NCI-H1092 (cell line): ENCODE measurements at places on chromosomes 7 and 10.
A peak's percentile ranks its signal among the peaks of the same experiment; 100 is the strongest.

DNA sequence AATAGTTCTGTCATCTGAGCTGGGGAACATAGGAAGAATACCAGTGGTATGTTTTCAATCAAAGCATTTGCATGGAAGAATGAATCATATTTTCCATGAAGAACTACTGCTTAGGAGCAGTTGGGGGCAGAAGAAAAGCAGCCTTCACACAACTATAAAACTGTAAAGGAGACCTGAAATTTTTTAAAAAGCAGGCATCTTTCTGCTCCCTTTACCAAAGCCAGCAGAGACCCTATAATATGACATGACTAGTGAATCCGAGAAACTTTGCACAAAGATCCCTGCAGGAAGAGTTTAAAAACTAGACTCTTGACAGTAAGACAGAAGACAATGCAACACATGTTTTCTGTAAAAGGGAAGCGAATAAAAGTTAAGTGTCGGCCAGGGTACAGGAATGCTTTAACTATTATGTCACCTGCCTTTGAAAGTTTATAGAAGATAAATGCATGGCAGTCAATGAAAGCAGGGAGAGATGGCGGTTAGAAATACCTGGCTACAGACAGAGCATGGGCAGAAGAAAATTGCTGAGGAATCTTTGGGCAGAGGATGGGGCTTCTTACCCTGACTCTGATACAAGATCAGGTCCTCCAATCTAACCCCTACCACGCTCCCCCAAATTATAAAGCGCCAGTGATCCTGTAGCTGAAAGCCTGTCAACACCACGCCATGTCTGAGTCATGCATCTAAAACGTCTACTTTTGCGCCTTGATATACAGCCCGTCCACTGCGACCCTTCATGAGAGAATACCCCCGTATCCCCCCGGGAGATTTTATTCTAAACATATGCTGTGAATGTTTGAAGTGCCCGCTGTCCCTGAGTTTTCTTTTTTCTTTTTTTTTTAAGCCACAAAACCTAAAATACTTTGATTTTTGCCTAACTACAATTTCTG, 93.1 kb downstream of the GLI3 start:
- no peak for DNase-seq

GRCh38 chr7:127809261-127809702, 157.3 kb downstream of the SND1 start:
- no peak for DNase-seq

- peak; percentile 65 for DNase-seq
These were observed at the start of gene FGFR2 for GRCh38 chr10:121598263-121599249. Gene FGFR2 (minus strand): TSS chr10:121598444. CDS start chr10:121593817, 4,627 bp downstream.

GRCh38 chr10:115043719-115044118, 49.4 kb upstream of the ATRNL1 start:
- no peak for DNase-seq

GRCh38 chr7:47710201-47710935, 128.5 kb upstream of the TNS3 start:
- DNase-seq = no peak

DNA sequence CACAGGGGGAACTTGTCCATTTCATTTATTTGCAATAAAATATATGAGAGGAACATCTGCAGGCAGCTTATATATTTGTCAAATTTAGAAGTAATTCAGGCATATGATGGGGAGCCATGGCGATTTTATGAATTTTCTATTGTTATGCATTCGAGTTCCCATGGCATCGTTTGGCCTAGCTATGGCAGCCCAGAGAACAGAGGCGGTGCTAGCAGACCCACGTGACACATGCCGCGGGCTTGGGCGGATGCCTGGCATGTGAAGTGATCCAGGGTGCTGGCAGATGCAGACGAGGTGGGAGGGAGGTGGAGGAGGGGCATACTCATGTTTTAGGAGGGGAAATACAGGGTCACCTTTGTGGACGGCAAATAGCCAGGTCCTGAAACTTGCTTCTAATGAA, 560.0 kb upstream of the GALNT17 start:
- DNase-seq = no peak

GRCh38 chr10:78330884-78331283, 297.2 kb downstream of the RPS24 start:
- no peak for DNase-seq

DNA sequence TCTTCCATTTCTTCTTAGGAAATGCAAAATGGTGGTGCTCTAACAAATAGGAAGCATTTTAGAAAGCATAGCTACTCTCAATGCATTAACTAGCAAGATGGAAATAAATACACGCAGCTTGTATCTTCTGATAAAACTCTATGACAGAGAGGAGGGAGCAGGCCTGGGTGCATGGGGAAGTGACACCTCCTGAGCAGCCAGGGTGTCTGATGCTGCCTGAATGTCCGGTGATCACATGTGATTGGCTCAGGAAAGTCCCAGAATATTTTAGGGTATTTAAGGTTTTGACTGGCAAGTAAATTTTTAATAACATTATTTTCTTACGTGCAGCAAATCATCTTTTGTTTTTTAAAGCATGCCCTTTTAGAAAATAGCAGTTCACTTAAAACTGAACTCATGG, 261.0 kb upstream of the KLF6 start:
- no peak for DNase-seq

DNA sequence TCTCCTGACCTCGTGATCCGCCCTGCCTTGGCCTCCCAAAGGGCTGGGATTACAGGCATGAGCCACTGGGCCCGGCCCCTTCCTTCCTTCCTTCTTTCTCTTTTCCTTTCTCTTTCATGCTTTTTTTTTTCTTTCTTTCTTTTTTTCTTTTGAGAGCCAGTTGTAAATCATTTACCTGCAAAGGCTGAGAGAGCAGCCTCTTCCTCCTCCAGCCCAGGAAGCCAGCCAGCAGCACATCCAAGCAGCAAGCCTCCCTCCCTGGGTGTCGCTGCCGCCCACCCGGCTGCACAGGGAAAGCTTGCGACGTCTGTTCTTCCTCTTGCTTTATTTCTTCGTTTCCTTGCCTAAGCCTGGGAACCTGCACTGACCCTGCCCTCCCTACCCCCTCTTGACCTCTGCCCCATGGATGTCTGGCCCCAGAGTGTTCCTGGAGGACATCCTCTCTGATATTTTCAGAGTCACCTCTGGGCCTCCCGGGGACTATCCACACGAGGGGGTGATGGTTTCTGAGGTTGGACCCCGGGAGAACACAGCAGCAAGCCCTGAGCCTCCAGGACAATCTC, 62.8 kb upstream of the MYL10 start:
- no peak for DNase-seq

- no peak for DNase-seq
These were observed 105.0 kb downstream of the ZNF248 start for GRCh38 chr10:37752334-37752875.

DNA sequence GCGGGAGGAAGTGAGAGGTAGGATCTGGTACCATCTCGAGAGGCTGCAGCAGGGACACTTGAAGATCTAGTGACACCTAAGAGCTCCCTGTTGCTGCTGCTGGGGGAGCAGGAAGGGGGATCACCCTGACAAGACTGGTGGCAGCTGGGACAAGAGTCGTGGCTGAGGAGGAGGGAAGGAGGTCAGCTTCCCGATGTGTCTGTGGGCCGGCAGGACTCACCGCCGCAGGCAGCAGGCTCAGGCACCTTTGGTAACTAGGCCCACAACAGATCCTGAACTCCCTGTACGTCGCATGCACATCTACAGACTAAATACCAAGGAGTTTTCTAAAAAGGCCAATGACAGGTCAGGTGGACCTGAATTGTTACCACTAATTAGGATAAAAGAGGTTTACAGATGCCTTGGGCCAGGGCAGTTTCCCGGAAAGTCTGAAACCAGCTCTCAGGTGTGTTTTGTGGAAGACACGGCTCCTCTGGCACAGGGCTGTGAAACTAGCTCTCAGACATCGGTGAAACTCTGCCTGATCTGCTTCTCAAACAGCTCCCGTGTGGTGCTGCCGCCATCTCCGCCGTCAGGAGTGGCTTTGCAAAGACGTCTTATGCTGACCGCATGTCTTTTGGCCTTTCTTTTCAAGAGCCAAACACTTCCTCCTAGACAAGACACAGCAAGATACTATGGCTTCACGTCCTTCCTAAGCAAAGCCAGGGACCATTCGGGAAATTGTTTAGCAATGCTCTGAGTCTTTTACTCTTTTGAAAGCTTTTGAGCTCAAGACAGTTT, 609.7 kb downstream of the PTPRN2 start:
- no peak for DNase-seq

- no peak for DNase-seq
These were observed 24.2 kb downstream of the MYPN start for GRCh38 chr10:68133523-68133922.

- DNase-seq = no peak
These were observed 248.8 kb downstream of the CELF2 start for GRCh38 chr10:11266426-11266825.

DNA sequence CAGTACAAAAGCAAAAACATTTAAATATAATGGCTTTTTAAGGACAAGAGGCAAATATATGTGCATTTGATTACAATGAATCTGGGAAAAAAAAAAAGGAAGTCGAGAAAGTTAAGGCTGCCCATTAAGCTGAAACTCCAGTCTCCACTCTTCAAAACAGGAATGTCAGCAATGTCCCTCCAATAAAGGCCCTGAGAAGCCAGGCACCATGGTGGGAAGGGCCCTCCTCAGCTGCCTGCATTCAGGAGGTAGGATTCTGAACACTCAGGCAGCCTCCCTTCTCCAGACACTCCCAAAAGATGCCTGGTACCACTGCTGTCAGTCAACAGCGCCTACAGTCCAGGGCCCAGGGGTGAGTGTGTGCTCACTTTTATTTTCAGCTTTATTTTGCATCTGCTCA, 121.3 kb upstream of the MGMT start:
- no peak for DNase-seq

GRCh38 chr7:15686295-15686956, at the start of gene MEOX2:
Gene MEOX2 (minus strand): TSS chr7:15686683. CDS start chr7:15686402, 281 bp downstream.
- peak; percentile 92 for DNase-seq

- DNase-seq = no peak
These were observed 3.9 kb downstream of the LSMEM1 start for GRCh38 chr7:112484671-112485167.

- DNase-seq = no peak
These were observed 1.1 kb downstream of the TRIM8 start for GRCh38 chr10:102645388-102645740.

DNA sequence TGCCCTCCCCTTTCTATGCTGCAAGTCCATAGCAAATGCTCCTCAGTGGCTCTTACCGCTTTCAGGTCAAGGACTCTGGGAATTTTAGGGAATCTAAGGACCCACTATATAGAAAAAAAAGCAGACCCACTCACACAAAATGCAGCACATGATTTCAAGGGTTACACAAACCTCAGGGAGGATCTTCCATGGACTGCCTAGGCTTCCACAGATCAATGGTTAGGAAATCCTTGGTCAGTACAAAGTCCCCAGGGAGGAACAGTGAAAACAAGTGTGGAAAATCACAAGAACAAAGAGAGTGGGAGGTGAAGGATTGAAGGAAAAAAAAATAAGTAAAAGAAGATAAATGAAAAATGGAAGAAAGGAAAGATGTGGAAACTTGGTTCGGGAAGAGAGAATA, 188.4 kb downstream of the AHR start:
- DNase-seq = no peak

DNA sequence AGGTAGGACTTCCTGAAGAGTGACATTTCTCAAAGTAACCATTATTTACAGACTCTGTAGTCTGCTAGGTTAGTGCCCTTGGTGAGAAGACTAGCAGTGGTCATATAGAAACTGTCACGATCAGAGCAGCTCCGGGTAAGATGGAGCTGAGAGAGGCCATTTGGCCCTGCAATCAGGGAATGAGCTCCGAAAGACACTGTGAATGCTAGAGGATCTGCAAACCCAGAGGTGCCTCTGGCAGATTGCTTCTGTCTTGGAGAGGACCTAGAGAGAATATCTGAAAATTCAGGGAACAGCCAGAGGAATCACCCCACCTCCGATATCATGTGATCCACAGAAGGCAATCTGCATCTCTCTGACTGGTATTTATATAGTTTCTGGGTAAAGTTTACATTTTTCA, 246.9 kb upstream of the KMT2E start:
- DNase-seq = no peak

DNA sequence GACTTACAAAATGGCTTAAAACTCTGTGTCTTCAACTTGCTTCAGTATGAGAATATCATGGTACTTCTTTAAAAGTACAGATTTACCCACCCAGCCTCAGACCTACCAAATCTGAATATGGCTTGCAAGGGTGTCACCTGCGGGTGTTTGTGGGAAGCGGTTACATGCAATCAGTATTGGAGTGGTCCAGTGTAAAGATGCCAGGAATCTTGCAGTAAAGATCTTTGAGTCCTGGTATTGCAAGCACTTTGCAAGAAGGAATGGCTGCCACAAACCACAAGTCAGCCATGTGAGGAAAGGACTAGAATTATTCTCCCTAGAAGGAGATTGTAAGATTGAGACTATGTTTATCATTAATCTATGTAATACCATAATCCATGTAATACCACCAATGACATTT, 115.1 kb downstream of the PON1 start:
- DNase-seq = no peak

DNA sequence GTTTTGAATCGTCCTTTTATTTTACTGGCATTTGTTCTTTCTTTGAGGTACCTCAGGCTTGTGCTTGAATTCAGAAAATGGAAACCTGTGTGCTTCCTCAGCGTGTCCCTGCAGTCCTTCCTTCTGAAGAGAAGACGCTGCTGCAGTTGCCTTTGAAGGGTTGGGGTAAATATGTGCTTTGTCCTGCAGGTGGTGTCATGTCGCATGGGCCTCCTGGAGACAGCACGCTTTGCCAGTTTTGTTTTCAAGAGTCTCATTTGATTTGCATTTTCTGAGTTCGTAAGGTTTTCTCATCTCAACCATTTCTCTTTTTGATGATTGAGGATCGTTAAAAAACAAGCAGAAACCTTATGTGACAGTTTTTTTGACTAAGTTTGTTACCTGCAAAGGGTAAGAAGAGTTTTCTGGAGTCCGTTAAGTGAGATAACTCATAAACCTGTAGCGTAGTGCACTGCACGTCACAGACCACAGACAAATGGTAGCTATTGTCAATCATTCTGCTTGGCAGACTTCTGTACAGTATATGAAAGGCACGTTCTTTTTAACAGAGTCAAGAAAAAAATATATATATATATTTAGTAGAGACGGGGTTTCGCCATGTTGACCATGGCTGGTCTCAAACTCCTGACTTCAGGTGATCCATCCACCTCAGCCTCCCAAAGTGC, 57.0 kb downstream of the CDC123 start:
- no peak for DNase-seq

- DNase-seq = no peak
These were observed 76.1 kb downstream of the CYP26A1 start for GRCh38 chr10:93149761-93150160.

DNA sequence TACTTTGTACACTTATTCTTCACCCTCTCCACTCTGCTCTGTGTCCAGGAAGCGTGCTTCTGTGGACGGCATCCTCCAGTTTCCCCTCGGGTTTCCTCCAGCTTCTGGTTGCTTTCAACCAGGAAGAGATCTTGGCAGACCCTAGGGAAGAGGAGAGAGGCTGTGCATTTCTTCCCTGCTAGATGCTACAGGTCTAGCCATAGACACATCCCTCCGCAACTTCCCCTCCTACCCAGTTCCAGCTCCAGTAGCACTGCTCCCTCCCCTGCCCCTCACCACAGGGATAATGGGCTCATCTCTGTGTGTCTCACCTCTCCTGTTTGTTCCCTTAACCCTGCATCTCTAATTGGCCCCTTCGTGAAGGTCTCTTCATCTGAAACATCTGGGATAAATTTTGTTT, 16.3 kb downstream of the TLL2 start:
- no peak for DNase-seq
